ENCODE measurements at places on chromosomes 3 and 15.

GRCh38 chr3:61978460-61979419, 394.6 kb downstream of the FEZF2 start:
- DNase-seq: no peak

- DNase-seq: no peak
These were observed 56.9 kb downstream of the GRIP2 start for GRCh38 chr3:14483286-14483685.

DNA sequence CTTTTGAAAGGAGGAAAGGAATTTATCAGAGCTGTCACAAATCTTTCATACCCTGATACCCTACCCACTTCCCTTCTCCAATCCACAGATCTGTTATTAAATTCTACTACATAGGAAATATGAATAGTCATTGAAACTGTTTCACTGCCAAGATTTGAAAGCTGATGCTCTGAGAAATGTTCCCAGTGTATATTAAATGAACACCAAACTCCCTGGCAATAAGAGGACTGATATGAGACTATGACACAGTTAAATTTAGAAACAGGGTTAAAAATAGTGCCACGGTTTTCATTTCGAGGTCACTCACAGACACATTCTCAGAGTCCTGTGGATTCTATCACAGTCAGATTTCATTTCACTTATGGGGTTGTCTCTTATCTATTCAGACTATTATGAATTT, 27.2 kb upstream of the GBE1 start:
- DNase-seq: no peak

DNA sequence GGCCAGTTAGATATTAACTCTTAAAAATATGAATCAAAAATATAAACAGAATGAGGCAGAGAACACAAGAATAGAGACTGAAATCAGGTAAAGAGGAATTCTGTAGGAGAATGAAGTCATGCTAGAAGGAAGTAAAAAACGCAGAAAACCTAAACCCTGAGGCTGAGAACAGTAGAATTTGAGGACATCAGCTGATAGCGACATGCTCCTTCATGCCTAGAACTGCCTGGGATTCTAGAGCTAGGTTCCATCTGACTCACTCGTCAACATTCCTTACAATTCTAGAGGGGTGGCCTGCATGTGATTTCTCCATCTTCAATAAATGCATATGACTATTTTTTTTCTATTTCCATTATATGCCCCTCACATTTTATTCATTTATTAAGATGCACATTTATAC, 343.0 kb downstream of the ROBO1 start:
- DNase-seq: no peak

GRCh38 chr15:90932660-90932991, 277 bp upstream of the HDDC3 start:
- DNase-seq: no peak

- no peak for DNase-seq
These were observed 7.5 kb downstream of the KNSTRN start for GRCh38 chr15:40389824-40390595.

DNA sequence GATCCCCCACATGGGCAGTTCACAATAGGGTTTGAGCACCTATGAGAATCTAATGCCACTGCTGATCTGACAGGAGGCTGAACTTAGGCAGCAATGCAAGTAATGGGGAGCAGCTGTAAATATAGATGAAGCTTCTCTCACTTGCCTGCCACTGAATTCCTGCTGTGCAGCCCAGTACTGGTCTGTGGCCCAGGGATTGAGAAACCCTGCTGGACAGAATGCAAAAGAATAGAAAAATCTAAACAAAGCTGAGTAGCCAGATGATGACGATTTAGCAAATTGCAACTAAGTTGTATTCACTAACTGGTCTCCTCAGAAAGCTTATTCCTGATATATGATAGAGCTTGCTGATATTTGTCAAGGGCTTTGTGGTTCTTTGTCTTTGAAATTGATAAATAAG, 34.3 kb upstream of the APH1B start:
- no peak for DNase-seq

- DNase-seq: no peak
These were observed 16.3 kb downstream of the ITGA11 start for GRCh38 chr15:68415501-68416157.

DNA sequence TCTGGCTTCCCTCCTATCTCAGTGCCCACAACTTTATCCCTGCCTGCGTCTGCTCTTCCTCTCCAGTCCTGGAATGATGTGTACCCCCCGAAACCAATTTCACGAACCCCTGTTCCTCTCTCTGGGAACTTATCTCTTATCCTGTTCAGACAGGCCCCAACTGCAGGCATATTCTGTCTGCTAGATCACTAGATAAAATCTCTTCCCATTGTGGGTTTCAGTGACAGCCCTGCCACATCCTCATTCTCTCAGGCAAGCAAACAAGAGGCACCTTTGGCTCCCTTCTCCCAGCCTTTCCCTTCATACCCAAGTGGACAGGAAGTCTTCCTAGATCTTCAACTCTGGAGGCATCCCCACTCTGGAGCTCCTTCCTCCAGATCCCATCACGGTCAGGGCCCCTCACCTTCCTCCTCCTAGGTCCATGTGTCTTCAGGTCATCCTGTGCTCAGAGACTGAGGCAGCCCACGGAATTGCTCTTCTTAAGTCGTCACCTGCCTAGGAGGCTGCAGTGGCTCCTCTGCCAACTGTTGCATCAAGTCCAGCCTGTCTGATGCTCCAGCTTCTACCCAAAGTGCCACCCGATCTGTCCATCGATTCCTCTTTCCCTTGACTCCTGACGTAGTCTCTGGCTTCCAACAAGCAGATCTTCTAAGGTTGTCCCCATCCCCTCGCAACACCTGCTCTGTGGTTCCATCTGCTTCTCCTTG, 190.8 kb downstream of the SLCO3A1 start:
- no peak for DNase-seq

DNA sequence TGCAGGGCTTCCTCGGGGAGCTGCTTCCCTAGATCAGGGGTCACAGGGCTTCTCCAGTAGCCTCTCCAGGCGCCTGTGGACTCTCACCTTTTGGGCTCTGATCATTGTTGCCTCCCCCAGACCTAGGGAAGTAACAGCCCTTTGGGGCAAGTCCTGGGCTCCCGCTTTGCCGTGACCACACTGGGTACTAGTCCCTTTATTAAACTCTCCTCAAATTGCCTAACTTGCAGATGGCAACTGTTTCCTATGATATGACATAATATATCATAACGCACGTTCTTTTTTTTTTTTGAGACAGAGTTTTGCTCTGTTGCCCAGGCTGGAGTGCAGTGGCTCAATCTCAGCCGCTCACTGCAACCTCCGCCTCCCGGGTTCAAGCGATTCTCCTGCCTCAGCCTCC, 17.9 kb upstream of the NRROS start:
- no peak for DNase-seq

DNA sequence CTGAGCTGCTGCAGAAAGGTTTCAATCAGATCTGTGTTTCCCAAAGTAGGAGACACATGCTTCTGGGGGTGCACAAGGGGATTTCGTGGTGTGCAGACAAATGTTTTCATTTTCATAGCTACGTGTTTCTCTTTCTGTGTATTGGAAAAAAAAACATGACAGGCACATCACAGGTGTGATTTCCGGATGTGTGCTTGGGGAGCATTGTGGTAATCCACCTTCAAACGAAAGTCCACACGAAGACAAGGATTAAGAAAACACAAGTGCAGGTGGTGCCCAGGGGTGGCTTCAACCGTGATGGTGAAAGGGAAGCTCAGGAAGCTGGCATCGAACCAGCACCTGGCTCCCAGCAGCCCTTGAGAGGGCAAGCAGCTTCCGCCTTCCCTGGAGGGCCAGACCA, 164.6 kb upstream of the LINGO1 start:
- DNase-seq: no peak

DNA sequence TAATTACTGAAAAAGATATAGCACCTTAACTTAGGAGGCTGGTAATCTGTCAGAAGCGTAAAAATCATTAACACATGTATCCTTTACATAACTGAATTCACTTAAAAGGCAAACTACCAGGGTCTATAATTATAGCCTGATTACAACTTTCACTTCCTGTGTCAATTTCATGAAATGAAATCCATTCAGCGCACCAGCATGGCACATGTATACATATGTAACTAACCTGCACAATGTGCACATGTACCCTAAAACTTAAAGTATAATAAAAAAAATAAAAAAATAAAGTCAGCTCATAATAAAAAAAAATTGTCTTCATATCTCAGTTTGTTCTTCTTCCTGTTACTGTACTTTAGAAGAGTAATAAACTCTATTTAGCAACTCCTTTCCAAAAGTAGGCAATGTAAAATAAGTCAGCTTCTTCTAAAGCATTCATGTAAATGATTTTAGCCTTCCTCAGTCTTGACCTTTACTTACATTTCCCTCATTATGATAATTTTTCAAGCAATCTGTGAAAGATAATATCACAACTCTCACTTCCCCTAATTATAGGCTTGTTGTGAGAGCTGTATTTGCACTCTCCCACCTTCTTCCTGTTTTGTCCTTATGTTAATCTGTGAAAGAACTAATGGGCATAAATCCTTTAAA, 50.1 kb downstream of the KBTBD8 start:
- DNase-seq: no peak

DNA sequence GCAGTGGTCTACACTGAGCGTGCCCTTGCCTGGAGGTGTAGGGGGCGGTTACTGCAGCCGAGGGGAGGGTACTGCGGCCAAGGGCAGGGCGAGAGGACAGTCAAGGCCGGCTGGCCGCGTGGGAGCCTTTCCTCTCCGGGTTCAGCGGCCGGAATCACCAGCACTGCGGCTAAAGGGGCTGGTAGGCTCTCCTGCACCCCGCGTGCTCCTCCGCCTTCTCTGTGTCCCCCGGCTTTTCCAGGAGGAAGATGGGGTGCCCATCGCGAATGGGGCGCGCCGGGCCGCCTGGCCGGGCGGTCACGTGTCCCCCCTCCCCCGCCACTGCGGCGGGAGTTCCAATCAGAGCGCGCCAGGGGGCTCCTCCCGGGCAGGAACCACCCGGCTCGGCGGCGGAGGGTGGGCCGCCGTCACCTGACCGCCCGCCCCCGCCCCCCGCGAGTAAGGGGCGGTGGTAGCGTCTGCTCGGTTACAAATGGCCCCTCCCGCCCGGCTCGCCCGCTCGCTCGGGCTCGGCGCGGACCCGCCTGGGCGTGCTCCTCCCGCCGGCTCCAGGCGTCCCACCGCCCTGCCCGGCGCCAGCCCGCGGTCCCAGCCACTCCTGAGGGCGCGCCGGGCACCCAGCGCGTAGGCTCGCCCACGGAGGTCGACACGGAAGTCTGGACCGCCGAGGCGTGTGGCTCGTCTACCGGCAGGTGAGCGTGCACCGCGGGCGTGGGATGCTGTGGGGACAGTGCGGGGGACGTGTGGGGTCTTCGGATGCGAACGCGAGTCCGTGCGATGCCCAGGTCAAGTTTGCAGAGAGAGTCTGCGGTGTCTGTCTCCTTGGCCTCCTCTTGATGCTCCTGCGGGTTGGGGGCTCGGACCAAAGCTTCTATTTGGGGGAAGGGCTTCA, 242.6 kb upstream of the TOPAZ1 start:
- peak; percentile 82 for DNase-seq

DNA sequence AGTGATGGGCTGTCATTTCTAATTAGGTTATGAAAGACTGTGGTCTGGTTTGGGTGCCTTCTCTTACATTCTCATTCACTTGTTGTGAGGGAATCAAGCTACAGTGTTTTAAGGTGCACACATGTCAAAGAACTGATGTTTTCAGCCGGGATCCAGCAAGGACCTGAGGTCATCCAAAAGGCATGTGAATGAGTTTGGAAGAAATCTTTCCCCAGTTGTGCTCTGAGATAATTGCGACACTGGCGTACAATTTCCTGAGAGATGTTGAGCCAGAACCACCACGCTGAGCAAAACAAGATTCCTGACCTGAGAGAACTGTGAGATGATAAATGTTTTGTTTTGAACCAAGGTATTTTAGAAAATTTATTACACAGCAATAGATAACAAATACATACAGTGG, 295.3 kb upstream of the SLITRK3 start:
- DNase-seq: no peak

DNA sequence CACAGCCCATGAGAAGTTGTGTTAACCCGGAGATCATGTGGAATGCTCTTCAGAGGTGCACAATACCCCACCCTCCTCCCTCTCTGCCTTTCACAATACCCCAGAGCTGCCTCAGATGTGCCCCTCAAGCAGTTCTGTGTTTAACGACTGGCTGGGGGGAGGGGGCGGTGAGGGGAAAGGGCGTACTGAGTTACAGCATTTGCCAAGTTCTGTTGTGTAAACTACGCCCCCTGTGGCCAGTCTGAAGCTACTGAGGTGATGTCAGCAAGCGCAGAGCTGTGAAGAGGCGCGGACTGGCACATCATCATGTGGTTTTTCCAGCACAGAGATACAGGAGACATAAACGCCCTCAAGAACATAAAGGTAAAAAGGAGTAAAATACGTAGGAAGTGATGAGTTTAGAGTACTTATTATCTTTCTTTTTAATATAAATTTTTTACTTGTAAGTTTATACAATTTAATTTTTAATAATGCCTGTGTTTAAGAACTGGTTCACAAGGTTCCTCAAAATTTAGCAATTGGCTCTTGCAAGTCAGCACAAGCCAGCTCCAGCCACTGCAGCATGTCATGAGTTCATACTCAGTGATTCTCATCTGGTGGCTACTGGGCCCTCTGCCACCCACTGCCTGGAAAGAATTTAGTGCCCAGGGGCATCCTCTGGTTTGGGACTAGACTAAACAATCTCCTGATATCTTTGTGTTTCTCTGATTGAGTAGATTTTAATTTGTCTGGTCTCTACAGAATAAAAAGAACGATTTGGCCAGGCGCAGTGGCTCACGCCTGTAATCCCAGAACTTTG, 1.7 kb downstream of the EPB42 start:
- no peak for DNase-seq

GRCh38 chr15:61091289-61091616, 137.8 kb downstream of the RORA start:
- DNase-seq: no peak

- DNase-seq: no peak
These were observed 22.4 kb downstream of the IGDCC3 start for GRCh38 chr15:65355173-65355987.

DNA sequence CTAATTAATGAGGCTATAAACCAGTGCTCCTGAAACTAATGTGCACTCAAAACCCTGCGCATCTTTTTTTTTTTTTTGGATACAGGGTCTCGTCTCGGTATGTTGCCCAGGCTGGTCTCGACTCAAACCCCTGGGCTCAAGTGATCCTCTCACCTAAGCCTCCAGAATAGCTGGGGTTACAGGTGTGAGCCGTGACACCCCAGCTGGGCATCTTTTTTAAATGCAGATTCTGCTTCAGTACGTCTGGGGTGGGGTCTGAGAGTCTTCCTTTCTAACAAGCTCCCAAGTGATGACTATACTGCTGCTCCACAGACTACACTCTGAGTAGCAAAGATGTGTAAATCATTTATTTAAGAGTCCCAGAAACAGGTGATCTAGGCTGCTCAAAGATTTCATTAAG, 73.0 kb downstream of the BFSP2 start:
- no peak for DNase-seq

DNA sequence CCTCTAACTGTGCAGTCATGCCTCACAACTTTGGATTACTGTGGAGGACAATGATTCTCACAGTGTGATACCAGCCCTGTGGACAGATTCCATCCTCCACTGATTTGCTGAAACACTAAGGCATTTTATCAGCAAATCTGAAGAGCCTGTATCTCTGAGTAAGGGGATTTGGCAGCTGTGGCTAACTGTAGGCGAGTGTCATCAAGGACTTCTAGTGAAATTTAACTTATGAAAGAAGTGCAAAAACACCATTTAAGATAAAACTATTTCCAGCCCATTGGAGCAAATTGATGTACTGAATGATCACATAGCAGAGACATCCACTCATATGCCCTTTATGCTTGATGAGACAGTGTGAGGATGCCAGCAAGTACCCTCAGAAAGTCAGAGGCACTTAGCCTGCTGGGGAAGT, 13.9 kb upstream of the TMPRSS7 start:
- no peak for DNase-seq
